Heart right ventricle (tissue), 16 donors: ENCODE measurements at places on chromosomes 2 and 18. TPM values are rescaled to one million over a fixed set of nuclear protein-coding genes. Genes with fewer than 3 reads are reported as not detected.

The RAPGEF4 gene
- 6.0 TPM for total RNA-seq

- H3K27ac ChIP-seq, result peak overlapping the region; percentile 15
- no peak for DNase-seq
- no peaks in the 10 kb centered on the region for H3K36me3 ChIP-seq
- no peaks in the 10 kb centered on the region for H3K4me1 ChIP-seq
- H3K27me3 ChIP-seq, result no peaks in the 10 kb centered on the region
Observed at GRCh38 chr2:200787351-200788120, 24.2 kb upstream of the BZW1 start.

DNA sequence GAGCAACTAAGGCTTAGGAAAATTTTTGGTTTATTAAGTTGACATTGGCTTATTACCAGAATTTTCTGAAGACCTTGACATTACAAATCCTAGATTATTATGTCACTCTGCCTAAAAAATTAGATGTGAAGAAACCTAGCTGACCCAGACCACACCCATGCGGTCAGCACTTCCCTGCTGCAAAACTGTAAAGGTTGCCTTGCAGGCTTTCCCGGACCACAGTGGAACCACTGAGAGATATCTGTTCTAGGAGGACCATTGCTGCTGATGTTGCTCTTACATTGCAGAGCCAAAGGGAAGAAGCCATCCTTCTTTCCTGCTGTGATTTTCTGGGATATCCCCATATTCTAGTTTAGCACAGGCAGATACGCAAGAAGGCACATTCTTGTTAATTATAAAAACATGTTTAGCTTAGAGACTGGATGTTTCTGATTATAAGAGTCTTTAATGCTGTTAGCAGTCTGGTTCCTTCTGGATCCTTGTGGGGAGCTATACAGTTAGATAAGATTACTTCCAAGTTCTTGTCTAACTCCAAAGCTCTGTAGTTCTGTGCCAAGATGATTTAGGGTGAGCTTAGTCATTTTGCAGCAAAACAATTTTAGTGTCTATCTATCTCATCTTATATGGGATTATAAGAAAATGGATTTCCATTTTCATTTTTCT is 70.2 kb downstream of the AOX1 start:
- no peaks in the 10 kb centered on the region for H3K4me1 ChIP-seq
- H3K36me3 ChIP-seq, result no peaks in the 10 kb centered on the region
- H3K4me3 ChIP-seq, result no peak overlapping the region
- no peaks in the 10 kb centered on the region for H3K27me3 ChIP-seq

DNA sequence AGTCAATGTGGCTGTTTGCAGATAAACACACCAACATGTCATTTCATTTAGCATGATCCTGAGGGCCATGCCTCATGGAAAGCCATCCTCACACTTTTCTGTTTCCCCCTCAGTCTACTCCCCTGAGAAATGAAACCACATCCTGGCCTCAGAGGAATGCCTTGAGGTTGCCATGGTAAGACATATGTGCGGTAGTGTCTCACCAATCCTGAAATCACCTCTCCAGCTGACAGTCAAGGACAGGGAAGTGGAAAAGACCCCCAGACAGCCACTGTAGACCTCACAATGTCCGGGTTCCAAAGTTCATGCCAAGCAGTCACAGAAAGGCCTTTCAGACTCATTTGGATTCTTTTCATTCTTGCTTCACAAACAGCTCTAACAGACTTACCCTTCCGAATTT is 175.2 kb upstream of the PKDCC start:
- peaks cover 7% of the 10 kb centered on the region for H3K4me1 ChIP-seq
- no peaks in the 10 kb centered on the region for H3K36me3 ChIP-seq
- DNase-seq, result no peak
- no peak overlapping the region for H3K4me3 ChIP-seq
- H3K27ac ChIP-seq, result no peak overlapping the region

- no peak overlapping the region for H3K4me3 ChIP-seq
- no peak for DNase-seq
- peak overlapping the region; percentile 58 for H3K27ac ChIP-seq
- no peaks in the 10 kb centered on the region for H3K4me1 ChIP-seq
Observed at GRCh38 chr18:845152-845819, 33.2 kb upstream of the YES1 start.

DNA sequence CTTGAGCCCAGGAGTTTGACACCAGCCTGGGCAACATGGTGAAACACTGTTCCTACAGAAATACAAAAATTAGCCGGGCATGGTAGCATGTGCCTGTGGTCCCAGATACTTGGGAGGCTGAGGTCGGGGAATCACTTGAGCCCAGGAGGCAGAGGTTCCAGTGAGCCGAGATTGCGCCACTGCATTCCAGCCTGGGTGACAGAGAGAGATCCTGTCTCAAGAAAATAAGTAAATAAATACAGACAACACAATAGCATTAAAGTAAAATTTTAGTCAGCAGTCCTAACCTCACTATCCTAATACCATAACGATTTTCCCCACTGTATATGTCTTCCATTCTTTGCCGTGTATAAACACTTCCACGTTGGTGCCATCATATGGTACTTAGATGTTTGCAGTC is 83.0 kb upstream of the MBOAT2 start:
- no peak overlapping the region for H3K4me3 ChIP-seq
- no peaks in the 10 kb centered on the region for H3K36me3 ChIP-seq
- H3K4me1 ChIP-seq, result no peaks in the 10 kb centered on the region
- no peaks in the 10 kb centered on the region for H3K27me3 ChIP-seq
- no peak for DNase-seq
